ENCODE measurements at places on chromosomes 1 and 21.

DNA sequence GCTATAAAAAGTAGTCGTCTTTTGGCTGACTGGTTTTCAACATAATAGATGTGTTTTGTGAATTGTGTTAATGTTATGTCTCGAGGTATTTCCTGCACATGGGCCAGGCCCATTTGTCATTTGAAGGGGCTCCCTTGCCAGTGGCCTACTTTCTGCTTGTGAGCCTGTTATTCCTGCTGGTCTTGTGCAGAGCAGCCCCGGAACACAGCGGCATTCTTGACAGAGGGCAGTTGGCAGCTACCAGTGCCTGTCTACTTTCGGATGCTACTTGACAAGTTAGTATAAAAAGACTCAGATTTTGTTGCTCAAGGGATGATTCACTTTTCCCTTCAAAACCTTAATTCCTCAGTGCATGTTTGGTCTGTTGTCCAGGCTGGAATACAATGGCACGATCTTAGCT, 28.5 kb downstream of the PGM1 start:
- DNase-seq = no peak

DNA sequence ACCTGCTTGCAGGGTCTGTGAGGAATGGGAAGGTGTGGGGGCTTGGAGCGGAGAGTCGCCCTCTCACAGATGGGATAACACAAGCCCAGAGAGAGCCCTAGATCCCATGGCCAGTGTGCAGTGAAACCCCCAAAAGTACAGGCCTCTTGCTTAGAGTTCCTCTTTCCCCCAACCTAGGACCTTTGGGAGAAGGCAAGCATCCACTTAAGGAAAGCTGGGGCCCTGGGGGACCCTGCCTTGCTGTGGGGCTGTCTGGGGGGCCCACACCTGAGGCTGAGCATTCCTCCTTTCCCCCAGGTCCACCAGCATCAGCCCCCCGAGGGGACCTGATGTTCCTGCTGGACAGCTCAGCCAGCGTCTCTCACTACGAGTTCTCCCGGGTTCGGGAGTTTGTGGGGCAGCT, 1.1 kb downstream of the VWA1 start:
- no peak for DNase-seq

DNA sequence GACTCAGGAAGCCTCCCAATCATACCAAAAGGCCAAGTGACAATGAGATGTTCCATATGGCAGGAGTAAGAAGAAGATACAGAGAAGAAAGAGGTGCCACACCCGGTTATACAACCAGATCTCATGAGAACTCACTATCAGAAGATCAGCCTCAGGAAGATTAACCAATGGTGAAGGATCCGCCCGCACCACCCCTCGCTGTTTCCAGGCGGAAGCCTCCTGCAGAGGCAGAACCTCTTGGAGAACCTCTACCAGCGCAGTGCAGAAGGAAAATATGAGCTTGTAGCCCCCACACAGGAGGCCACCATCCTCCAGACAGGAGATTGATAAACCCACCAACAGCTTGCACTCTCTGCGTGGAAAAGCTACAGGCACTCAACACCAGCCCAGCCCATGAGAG, 245.1 kb downstream of the POTED start:
- no peak for DNase-seq

GRCh38 chr1:216721863-216722262, 1.4 kb downstream of the ESRRG start:
- DNase-seq = no peak

GRCh38 chr1:228471762-228472398, 15.3 kb upstream of the RNF187 start:
- DNase-seq = no peak

- DNase-seq = peak; percentile 13
Measured at GRCh38 chr21:25708467-25709065, 26.1 kb downstream of the ATP5PF start.
